ENCODE measurements at places on chromosomes 1 and 21. TPM values are rescaled to one million over a fixed set of nuclear protein-coding genes. Genes with fewer than 3 reads are reported as not detected.

GRCh38 chr1:31689379-31689778, 14.4 kb downstream of the COL16A1 start:
- DNase-seq: no peak

GRCh38 chr1:3172431-3173380, 103.7 kb downstream of the PRDM16 start:
- no peak for DNase-seq

- DNase-seq: no peak
Measured at GRCh38 chr1:115832651-115833050, 8.3 kb downstream of the NHLH2 start.

GRCh38 chr1:40384413-40384762, 10.9 kb downstream of the SMAP2 start:
- no peak for DNase-seq

DNA sequence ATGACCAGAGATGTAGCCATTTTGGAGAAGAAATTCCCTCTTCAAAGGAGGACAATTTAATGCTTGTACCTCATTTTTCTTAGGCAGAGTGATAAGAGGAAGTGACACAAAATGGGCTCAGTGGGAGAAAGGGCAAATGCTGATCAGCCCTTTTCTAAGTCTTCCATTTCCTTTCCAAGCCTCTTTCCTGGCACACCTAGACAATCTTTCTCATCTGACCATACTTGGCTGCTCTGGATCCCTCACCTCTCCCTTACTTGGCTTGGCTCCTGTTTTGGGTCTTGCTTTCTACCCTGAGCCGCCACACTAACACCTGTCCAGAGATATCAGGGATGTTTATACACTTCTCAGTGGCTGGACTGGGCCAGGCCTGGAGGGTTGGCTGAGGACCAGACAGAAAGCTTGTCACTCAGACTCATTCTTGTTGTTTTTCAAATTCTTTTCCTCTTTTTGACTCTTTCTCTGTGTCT, 13.1 kb downstream of the TXNIP start:
- DNase-seq: no peak

DNA sequence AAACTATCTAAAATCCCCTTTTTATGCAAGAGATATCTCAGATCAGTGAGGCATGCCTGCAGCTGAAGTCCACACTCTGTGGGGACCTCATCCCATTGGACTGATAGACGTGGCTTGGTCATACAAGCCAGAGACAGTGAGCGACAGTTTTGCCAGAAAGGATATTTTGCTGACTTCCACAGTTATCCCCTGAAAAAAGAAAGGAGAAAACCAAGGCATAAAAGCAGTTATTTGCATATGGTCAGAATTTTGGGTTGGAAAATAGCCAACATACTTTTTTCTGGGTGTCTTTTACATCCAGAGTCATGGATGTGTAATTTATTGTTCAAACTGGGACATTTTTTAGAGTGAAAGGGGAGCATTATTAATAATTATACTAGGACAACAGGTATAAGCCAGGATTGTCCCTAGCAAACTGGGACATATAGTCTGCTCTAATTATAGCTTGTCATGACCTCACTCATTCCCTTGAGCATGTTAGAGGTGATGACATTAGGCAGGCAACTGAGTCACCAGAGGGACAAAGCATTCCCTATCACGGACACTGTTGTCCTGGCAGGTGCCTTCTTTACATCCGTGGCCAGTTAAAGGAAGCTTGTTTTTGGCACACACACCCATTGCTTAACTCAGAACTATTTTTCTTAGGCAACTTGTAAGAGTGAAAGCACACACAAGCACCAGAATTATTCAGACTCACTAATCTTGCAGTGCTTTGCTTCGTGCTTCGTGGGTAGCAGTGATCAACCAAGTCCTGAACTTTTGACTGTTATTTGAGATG, 65.5 kb downstream of the PRRX1 start:
- DNase-seq: no peak

- DNase-seq: no peak
Measured at GRCh38 chr1:63987014-63987627, 213.3 kb downstream of the ROR1 start.

The SPOCD1 gene
- 4.7 TPM for polyA plus RNA-seq

The TMPRSS15 gene
- polyA plus RNA-seq: not detected
